ENCODE measurements at places on chromosomes 12 and 14. TPM values are rescaled to one million over a fixed set of nuclear protein-coding genes. Genes with fewer than 3 reads are reported as not detected.

The SDSL gene
- 33.6 TPM for total RNA-seq

The SMOC1 gene
- total RNA-seq: 53.1 TPM

The KLRD1 gene
- 2.0 TPM for total RNA-seq

The TBC1D30 gene
- 1.9 TPM for total RNA-seq

The PDZRN4 gene
- total RNA-seq: 0.49 TPM

The KITLG gene
- 1.1 TPM for total RNA-seq

The KHNYN gene
- 20.8 TPM for total RNA-seq

The GPD1 gene
- 43.6 TPM for total RNA-seq

The FKBP3 gene
- total RNA-seq: 25.0 TPM

The DUSP6 gene
- 139 TPM for total RNA-seq

The EIF2S1 gene
- 54.5 TPM for total RNA-seq

All from right lobe of liver (tissue), 6 donors.